ENCODE measurements at places on chromosomes 1 and 21.

DNA sequence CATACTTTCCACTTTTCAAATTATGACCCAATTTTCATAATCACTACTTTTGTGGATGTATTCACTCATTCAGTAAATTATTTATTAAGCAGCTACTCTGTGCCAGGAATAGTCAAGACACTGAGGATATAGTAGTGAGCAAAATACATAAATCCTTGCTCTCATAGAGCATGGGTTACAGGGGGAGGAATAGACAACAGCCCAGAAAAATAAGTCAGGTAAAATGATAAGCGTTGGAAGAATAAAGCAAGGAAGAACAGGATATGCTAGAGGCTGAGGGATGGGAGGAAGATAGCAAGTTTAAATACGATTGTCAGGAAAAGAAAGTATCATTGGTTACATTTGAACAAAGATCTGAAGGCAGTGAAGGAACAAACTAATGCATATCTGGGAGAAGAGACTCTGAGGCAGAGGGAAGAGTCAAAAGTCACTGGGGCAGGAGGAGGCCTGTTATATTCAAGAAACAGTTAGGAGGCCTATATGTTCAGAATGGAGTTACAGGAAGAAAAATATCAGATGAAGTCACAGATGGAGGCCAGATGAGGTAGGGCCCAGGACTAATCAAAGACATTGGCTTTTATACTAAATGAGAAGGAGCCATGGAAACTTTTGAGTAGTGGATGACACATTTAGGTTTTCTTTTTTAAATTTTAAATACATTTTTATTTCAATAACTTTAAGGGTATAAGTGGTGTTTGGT lies 42.9 kb downstream of the SEC22B start:
- no peak for DNase-seq

GRCh38 chr1:116919802-116920201 lies 10.1 kb downstream of the PTGFRN start:
- no peak for DNase-seq

- no peak for DNase-seq
These were observed 211.0 kb downstream of the PATJ start for GRCh38 chr1:61953076-61953789.

GRCh38 chr1:185727726-185728125 lies 6.5 kb upstream of the HMCN1 start:
- no peak for DNase-seq

GRCh38 chr1:227885648-227886502 lies 61.9 kb downstream of the WNT9A start:
- DNase-seq, result no peak

- no peak for DNase-seq
These were observed 2.0 kb upstream of the USF1 start for GRCh38 chr1:161047436-161048420.

- no peak for DNase-seq
These were observed 9.2 kb downstream of the POU2F1 start for GRCh38 chr1:167229719-167230385.

DNA sequence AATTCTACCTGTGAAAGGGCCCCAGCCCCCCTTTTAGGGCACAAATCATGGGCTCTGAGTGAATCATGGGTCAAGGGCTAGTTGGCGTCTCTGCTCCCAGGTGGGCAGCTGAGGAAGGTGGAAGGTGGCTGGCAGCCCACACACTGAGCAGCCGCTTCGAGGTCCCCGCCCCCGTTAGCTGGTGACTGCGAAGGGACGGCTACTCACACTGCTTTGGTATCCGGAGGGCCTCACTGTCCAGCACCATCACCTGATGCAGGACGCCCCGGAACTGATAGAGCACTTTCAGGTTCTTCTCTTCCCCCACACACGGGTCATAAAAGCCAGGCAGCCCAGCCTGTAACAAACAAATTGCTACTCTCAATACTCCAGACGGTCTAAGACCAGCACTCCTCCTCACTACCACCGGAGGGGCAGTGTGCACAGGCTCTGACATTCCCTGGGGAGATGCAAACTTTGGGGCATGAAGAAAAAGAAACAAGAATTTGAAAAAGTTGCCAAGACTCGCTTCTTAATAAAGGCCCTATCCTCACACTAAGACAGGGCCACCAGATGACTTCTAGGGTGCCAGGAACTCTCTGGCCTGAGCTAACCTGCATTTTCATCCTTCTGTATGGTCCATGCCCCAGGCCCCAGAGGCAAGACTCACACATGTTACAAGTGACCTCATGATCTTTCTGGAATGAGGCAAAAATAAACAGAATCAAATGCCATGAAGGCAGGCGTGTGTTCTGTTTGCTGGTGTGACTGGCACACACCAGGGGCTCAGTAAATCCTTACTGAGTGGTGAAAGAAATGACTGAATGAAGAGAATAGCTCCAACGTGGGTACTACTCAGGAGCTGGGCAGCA lies 11.5 kb downstream of the THAP3 start:
- DNase-seq, result no peak

DNA sequence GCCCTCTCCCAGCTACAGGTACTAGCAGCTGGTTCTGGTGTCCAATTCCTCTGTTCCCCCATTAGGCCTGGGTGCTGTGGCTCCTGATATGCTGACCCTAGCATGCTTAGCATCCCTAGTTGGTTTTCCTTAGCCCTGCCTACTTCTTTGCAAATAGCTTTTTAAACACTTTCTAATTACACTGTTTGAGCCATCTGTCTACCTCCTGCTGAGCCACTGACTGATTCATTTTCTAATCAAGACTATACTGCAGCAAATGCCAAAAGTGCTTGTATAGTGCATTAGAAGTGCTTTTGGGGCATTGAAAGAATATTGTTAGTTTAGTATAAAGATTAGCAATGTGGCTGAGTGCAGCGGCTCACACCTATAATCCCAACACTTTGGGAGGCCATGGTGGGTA lies 36.3 kb downstream of the ERICH3 start:
- no peak for DNase-seq

DNA sequence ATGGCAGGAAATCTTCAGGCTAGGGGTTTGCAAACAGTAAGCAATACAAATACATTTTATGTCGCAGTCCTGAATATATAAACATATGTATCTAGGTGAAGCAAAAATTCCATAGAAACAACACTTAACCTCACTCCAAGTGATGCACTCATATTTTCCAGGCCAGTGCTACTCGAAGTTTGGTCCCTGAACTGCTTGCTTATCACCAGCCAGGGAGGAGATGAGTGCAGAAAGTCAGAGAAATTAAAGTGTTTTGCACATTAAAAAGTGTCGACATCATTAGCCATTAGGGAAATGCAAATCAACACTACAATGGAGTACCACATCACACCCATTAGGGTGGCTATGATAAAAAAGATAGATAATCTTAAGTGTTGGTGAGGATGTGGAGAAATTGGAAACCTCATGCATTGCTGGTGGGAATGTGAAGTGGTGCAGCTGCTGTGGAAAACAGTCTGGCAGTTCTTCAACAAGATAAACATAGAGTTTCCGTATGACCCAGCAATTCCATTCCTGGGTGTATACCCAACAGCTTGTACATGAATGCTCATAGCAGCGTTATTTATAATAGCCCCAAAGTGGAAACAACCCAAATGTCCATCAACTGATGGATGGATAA lies 70.5 kb upstream of the CSF1 start:
- DNase-seq, result no peak

Measured in thoracic aorta (tissue), 2 donors.